ENCODE measurements at places on chromosomes 6 and 20.
A peak's percentile ranks its signal among the peaks of the same experiment; 100 is the strongest.

DNA sequence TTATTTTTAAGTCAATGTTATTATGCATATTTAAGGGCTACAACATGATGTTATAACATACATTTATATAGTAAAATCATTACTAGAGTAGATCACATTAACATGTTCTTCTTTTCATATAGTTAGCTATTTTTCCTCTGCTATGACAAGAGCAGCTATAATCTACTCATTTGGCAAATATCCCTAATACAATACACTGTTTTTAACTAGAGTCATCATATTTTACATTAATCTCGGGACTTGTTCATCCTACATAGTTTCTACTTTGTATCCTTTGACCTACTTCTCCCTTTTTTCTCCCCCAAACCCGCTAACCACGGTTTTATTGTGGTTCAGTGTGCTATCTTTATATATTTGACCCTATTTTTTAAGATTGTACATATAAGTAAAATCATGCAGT is 249.0 kb downstream of the EPM2A start:
- no peak for DNase-seq

DNA sequence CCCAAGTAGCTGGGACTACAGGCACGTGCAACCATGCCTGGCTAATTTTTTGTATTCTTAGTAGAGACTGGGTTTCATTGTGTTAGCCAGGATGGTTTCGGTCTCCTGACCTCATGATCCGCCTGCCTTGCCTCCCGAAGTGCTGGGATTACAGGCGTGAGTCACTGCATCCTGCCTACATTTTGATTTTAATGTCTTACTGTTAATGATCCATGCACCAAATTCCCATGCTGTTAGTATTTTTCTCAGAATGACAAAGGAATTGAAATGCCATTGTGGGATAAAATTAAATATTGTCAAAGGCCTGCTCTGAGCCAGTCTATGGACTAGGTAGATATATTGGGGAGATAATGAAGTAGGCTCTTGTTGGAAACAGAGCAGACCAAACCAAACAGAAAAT is 28.2 kb downstream of the CBFA2T2 start:
- DNase-seq = no peak

DNA sequence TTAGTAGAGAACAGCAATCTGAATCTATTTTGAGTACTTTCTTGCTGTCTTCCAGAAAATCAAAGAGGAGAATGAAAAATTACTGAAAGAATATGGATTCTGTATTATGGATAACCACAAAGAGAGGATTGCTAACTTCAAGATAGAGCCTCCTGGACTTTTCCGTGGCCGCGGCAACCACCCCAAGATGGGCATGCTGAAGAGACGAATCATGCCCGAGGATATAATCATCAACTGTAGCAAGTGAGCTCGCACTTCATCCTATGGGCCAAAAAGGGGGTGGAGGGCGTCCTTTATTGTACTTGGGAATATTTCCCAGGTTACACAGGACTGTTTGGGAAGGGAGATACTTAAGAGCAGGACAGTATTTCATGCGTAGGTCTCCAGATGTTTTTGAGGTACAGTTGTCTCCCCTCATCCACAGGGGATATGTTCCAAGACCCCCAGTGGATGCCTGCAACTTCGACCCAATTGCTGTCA is 37.3 kb upstream of the PLCG1 start:
- DNase-seq = no peak

GRCh38 chr6:97653517-97653916 is 370.5 kb upstream of the MMS22L start:
- no peak for DNase-seq

GRCh38 chr20:63225082-63225454 is 9.1 kb upstream of the YTHDF1 start:
- DNase-seq = no peak

- peak; percentile 12 for DNase-seq
Observed at GRCh38 chr6:170279977-170280688, 10.7 kb downstream of the DLL1 start.

DNA sequence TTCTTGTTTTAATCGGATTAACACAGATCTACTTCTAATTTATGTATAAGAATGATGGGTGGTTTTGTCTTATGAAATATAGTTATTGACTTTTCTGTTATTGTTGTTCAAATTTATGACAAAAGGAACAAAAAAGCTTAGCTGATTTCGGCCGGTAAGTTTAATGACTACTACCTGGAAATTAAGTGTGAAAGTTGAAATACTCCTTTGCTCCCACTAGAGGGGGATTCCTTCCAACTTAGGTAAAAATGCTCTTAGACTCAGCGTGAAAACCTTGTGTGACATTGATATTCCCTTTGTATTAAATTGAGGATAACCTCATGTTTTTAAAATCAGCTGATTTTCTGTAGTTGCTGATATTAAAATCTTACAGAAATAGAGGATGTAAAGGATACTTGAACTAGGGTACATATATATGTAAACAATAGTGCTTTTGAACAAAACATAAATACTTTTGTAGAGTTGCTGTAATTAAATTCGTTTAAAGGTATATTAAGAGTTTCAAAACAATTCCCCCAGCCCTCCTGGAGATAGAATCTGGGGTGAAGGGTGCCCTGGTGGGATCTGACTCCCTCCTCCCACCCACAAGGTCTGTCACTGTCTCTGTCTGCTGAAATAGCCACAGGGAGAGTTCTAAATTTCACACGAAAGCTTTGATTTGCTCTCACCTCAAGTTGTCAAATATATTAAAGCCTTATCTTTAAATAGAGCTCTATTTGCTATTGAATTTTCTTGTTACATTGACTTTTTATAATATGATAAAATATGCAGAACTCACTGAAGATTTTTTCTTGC is 257.5 kb downstream of the ARID1B start:
- peak; percentile 50 for DNase-seq

GRCh38 chr6:121302882-121303281 is 31.4 kb downstream of the TBC1D32 start:
- DNase-seq = no peak

DNA sequence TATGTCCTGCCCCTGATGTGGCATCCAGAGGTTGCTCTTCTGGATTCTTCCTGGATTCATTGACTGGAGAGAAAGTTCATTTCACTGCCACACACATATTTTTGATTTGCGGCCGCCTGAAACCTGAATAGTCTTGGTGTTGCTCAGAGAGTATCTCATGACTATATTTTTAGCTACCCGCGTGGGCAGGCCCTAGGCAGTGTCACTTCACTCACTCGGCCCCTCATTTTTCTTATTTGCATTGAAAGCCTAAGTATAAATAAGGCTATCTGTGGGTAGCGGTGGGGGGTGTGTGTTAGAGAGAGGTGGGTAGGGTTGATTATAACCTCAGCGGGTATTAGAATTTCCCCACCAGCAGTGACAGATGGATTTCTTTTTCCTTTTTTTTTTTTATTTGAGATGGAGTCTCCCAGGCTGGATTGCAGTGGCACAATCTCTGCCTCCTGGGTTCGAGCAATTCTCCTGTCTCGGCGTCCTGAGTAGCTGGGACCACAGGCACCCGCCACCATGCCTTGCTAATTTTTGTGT is 113.5 kb downstream of the JARID2 start:
- DNase-seq = no peak

DNA sequence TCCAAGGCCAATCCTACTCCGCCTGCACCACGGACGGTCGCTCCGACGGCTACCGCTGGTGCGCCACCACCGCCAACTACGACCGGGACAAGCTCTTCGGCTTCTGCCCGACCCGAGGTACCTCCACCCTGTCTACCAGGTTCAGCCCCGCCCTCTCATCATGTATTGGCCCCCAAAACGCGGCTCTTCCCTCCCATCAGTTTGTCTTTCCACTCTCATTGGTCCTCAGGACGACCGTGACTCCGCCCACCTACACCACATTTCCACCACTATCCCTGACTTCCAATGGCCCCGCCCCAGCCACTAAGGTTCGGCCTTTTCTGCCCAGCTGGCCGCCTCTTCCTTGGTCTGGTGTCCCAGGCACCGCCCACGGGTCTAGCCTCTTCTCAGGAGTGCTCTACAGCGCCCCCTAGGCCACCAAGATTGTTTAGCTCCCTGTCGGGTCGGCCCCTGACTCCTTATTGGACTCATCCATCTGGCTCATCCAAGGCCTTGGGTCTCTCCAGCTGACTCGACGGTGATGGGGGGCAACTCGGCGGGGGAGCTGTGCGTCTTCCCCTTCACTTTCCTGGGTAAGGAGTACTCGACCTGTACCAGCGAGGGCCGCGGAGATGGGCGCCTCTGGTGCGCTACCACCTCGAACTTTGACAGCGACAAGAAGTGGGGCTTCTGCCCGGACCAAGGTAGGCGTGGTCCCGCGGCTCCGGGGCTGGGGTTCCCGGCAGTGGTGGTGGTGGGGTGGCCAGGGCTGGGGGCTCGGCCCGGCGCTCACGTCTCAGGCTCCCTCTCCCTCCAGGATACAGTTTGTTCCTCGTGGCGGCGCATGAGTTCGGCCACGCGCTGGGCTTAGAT is 3.1 kb downstream of the MMP9 start:
- DNase-seq = no peak

- DNase-seq = peak; percentile 49
Observed at GRCh38 chr6:31791324-31792089, 4.0 kb downstream of the VARS1 start.

DNA sequence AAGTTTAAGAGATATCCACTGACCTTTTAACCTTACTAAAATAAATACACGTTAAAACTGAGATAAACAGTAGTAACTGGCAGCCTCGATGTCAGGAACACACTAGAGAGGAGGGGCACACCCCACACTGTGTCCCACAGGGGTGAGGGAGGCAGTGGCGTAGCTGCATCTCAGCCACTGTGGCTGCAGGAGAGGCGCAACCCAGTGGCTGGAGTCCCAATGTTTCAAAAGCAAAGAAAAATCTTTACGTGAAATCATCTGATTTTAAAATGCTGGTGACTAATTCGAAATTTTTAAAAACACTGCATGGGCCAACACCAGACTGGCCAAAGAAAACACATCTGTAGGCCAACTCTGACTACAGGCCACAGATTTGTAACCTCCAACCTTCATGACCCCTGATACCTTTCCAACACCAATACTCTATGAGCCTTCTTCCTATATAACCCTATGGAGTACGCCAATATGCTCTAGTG is 54.7 kb downstream of the TRAM2 start:
- no peak for DNase-seq

DNA sequence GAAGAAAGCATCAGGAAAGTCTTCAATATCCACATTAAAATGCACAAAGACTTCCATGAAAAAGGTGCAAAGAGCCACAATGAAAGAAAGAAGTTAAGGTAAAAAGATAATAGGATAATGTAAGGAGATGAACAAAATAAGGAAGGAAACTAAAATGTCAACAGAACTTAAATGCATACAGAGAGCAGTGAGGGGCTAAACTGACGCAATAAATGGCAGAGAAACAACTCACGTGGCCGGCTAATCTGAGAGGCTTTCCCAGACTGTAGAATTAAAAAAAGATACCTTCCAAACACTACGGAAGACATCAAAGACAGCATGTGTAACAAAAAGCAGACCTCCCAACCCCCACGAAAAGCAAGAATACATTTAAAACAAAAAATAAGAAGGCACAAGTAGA is 73.7 kb downstream of the GMDS start:
- DNase-seq = no peak

DNA sequence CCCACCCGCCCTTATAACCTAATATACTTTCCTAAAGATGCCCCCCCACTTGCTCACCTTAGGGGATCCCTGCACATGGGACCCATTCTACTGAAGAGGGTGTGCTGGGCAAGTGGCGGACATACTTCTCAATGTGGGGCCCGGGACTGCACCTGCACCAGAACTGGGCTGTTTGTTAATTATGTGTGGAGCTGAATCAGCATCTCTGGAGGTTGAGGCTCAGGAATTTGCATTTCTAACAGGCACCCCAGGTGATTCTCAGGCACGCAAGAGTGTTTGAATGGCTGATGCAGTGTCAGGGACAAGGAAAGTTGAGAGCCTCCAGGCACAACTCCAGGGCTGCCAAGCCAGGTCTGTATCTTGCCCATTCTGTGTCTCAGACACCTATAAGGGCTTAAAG is 8.9 kb upstream of the PTPRT start:
- no peak for DNase-seq

GRCh38 chr20:1820138-1821079 is 74.8 kb upstream of the SIRPA start:
- DNase-seq = no peak

DNA sequence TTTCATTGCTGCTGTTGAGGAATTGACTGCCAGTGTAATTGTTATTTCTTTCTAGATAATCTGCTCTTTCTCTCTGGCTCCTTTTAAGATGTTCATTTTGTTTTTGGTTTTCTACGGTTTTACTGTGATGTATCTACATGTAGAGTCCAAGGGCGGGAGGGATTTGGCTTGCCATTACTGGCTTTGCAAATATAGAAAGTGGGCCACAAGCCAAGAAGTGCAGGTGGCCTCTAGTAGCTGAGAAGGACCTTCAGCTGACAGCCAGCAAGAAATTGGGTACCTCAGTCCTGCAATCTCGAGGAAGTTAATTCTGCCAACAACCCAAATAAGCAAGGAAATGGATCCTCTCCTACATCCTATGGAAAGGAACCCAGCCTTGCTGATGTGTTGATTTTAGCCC is 42.8 kb upstream of the GLP1R start:
- peak; percentile 32 for DNase-seq

DNA sequence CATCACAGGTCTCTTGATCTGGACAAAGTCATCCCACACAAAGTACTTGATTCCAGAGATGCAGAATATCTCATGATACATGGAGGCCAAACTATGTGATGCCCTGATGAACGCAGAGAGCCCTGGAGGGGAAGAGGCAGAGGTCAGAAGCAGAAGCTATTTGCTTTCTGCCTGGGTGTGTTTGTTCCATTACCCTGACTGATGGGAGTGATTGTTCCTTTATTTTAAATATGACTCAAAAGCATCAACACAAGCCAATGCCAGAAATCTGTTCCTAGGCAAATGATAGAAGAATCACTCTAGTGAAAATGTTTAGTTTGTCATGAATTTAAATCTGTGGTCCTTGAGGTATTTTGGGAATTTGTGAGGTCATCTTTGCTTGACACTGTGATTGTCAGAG is 54.7 kb upstream of the GGTLC1 start:
- no peak for DNase-seq

- no peak for DNase-seq
Observed at GRCh38 chr20:53945478-53945877, 124.9 kb downstream of the BCAS1 start.

DNA sequence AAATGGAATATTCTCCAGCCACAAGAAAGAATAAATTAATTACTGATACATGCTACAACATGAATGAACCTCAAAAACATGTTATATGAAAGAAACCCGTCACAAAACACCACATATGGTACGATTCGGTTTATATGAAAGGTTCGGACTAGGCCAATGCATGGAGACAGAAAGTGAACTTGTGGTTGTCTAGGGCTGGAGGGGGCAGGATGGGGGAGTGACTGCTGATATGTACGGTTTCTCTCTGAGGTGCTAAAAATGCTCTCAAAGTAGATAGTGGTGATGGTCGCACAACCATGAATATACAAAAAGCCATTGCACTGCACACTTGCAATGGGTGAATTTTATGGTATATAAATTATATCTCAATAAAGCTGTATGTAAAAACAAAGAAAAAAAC is 18.3 kb downstream of the AGPAT4 start:
- DNase-seq = no peak
